Memory B cell (primary cell): ENCODE measurements at places on chromosomes 12 and 14.
A peak's percentile ranks its signal among the peaks of the same experiment; 100 is the strongest.

- peaks cover 44% of the 10 kb centered on the region for H3K4me1 ChIP-seq
- DNase-seq: peak; percentile 29
- H3K27me3 ChIP-seq: no peaks in the 10 kb centered on the region
- peak overlapping the region; percentile 99 for H3K27ac ChIP-seq
Measured at GRCh38 chr12:26121323-26122060, 3.3 kb downstream of the BHLHE41 start.

- no peaks in the 10 kb centered on the region for H3K27me3 ChIP-seq
- H3K36me3 ChIP-seq: peaks cover 26% of the 10 kb centered on the region
Measured at GRCh38 chr12:26622601-26623000, 210.4 kb downstream of the ITPR2 start.

DNA sequence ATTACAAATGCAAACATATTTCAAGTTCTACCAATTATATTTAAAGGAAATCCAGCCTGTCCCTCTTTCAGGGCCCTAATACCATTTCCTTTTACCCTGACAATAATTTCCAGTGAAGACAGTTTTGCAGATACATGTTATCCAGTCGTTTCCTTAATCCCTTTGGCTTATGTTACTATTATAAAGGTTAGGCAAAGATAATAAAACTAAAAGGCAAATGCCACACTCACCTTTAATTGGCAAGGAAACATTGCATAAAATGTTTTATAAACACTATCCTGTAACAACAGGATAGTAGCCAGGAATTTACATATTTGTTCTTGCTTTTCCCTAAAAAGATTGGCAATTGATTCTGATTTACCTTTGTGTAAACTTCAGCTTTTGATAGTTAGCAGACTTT lies 168.7 kb downstream of the AEBP2 start:
- no peaks in the 10 kb centered on the region for H3K27me3 ChIP-seq
- no peak overlapping the region for H3K27ac ChIP-seq
- DNase-seq: no peak
- no peaks in the 10 kb centered on the region for H3K4me1 ChIP-seq

DNA sequence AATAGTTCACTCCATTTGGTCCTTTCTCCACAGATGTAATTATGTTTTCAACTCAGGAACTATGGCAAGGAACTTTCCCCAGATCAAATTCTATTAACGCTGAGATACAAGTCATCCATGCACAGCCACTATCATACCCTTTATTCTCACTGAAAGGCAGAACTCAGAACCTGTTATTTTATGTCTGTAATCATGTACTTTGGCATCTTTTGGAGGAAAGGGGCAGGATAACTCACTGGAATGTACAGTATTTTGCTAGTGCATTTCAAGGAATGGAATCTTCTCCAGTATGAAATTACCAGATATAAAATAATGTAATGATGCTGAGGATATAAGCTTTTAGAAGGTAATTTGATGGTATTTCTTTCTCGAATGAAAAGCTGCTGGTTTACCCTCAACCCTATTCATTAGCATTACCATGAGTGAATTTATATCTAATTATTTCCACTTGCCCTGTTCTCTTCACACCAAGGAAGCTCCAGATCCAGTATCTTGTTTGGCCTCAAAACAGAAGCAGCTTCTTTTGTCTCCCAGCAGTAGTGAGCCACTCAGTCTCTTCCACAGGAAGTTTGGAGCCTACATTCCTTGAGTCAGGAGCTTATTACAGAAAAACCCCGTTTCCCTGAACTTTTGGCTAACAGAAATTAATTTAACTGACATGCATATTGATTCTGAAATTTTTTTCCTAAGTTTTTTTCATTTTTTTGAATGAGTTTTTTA lies 10.0 kb upstream of the AMHR2 start:
- H3K4me3 ChIP-seq: no peak overlapping the region
- no peaks in the 10 kb centered on the region for H3K27me3 ChIP-seq
- peaks cover 24% of the 10 kb centered on the region for H3K4me1 ChIP-seq
- H3K36me3 ChIP-seq: peaks cover 30% of the 10 kb centered on the region
- H3K27ac ChIP-seq: peak overlapping the region; percentile 7

- no peak for DNase-seq
- H3K27ac ChIP-seq: no peak overlapping the region
- no peaks in the 10 kb centered on the region for H3K36me3 ChIP-seq
- peak overlapping the region; percentile 88 for H3K4me3 ChIP-seq
Measured at GRCh38 chr14:88323523-88324199, 592 bp upstream of the KCNK10 start.

DNA sequence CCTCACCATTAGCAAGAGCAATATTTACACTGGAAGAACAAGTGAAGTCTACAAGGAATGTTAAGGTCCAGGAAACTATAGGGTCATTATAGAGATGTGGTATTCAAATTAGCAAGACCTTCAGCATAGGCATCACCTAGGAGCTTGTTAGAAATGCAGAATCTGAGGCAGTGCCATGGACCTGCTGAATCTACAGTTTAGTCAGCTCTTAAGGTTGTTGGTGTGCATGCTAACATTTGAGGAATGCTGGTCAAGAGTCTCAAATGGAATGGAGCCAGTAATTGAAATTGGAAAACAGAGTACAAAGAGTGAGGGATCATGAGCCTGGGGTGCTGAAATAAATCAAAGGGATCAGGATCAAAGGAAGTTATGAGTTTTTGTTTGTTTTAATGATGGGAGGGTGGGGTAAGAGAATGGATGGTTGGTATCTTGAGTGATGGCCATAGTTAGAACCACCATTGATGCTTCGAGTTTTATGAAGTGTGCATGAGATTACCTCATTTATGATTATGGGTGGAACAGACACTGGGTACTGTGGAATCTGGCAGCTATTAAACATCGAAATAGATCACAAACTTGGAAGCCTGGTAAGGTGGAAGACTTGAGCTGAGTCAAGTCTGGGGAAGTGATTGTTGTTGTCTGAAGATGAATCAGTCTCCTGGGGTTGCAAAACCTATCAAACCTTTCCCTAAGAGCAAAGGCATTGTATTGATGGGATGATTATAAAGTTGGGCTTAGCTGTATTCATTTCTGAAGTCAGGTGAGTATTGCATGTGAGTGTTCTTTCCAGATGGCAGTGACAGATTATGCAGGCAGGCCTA lies 323.3 kb upstream of the E2F7 start:
- no peak overlapping the region for H3K4me3 ChIP-seq
- H3K4me1 ChIP-seq: no peaks in the 10 kb centered on the region
- no peak for DNase-seq
- H3K27me3 ChIP-seq: peaks cover 1% of the 10 kb centered on the region

- peaks cover 26% of the 10 kb centered on the region for H3K4me1 ChIP-seq
- H3K36me3 ChIP-seq: peaks cover 32% of the 10 kb centered on the region
- no peak for DNase-seq
- H3K27ac ChIP-seq: no peak overlapping the region
- H3K4me3 ChIP-seq: peak overlapping the region; percentile 37
Measured at GRCh38 chr12:92943482-92944250, 14.6 kb upstream of the EEA1 start.
